ENCODE measurements at places on chromosomes 6 and 20.

DNA sequence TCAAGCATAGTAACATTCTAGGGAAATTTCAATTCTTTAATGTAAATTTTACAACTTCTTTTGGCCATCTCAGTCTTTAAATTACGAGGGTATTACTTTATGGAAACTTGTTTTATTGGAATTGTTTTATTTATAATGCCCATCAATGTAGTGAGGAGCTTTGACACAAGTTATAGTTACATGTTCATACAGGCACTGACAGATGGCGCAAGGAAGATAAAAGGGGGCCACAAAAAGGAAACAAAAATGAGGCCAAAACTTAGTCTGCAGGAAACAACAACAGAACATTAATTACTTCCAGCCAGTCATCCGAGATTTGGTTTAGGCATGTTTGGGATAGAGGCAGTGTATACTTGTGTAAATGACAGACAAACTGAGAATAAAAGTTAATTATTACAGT is 18.3 kb downstream of the SESN1 start:
- DNase-seq = no peak

- no peak for DNase-seq
Measured at GRCh38 chr6:129902681-129903080, 41.6 kb upstream of the TMEM244 start.

DNA sequence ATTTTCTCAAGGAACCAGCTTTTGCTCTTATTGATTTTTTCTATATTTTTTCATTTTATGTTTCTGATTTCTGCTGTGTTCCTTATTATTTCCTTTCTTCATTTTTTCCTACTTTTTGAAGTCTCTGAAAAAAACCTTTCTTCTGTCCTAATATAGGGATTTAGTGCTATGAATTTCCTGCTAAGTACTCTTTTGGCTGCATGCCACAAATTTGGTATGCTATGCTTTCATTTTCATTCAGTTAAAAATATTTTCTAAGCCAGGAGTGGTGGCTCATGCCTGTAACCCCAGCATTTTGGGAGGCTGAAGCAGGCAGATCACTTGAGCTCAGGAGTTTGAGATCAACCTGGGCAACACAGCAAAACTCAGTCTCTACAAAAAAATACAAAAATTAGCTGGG is 30.6 kb downstream of the SIRPD start:
- no peak for DNase-seq

GRCh38 chr6:39530201-39530759 is 194.9 kb downstream of the KIF6 start:
- DNase-seq = no peak

GRCh38 chr6:5814116-5814515 is 192.6 kb downstream of the NRN1 start:
- DNase-seq = no peak

GRCh38 chr20:25480797-25481196 is 73.3 kb downstream of the GINS1 start:
- DNase-seq = no peak

DNA sequence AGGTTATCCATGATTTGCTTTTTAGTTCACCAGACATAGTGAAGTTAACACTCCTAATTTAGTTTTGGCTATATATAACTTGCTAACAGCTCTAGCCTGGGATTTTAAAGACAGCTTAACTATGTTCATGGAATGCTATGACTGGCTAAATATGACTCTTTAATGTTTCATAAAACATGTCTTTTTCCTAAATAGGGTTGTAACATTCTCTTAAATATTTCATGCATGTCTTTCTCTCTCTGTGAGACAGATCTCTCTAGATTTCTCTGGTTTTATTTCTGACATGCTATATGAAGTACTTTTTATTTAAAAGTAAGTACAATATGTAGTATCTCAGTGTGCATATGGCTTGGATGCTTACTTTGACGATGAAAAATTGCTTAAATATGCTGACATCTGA is 35.7 kb downstream of the MACROD2 start:
- DNase-seq = no peak

DNA sequence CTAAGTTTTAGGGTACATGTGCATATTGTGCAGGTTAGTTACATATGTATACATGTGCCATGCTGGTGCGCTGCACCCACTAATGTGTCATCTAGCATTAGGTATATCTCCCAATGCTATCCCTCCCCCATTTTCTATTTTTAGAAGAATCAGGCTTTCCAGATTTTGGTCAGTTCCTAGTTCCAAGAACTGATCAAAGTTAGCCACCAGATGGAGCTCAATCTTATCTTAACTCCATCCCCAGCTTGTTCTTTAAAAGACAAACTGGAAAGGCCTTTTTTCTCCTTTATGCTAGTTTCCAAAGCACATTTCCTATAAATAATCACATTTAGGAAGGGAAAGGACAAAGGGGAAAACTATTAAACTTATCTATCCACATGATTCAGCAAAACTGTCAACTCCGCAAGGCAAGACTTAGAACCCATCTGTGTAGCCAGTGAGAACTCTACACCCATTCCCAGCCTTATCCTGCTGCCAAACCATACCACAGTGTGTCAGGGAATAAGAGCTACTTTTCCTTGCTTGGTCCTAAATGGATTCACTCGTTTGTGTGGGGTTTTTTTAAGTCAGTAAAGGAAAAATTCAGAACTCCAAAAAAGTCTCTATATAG is 22.8 kb upstream of the KHDC1 start:
- no peak for DNase-seq

GRCh38 chr20:15807271-15807670 is 766.0 kb downstream of the KIF16B start:
- no peak for DNase-seq

GRCh38 chr6:154908723-154909122 is 86.4 kb upstream of the TIAM2 start:
- DNase-seq = no peak

- no peak for DNase-seq
Measured at GRCh38 chr6:32427934-32428474, 11.7 kb upstream of the HLA-DRA start.
